ENCODE measurements at places on chromosomes 6 and 20. TPM values are rescaled to one million over a fixed set of nuclear protein-coding genes. Genes with fewer than 3 reads are reported as not detected.

ENPP4 gene
- total RNA-seq: 19.7 TPM

PBOV1 gene
- not detected for total RNA-seq

ANKRD66 gene
- total RNA-seq: 0.31 TPM

SFTA2 gene
- total RNA-seq: not detected

POPDC3 gene
- 0.94 TPM for total RNA-seq

ERVFRD-1 gene
- total RNA-seq: not detected

DNAH8 gene
- total RNA-seq: under 0.01 TPM

SLC17A2 gene
- not detected for total RNA-seq

SEMG1 gene
- total RNA-seq: not detected

BMP5 gene
- 0.94 TPM for total RNA-seq

ZSCAN23 gene
- 36.3 TPM for total RNA-seq

PXDC1 gene
- total RNA-seq: 12.5 TPM

Data from parietal lobe (tissue), 2 donors.